ENCODE measurements at places on chromosomes 3 and 15.

- DNase-seq = no peak
These were observed 38.3 kb upstream of the SNRPN start for GRCh38 chr15:24916305-24917009.

DNA sequence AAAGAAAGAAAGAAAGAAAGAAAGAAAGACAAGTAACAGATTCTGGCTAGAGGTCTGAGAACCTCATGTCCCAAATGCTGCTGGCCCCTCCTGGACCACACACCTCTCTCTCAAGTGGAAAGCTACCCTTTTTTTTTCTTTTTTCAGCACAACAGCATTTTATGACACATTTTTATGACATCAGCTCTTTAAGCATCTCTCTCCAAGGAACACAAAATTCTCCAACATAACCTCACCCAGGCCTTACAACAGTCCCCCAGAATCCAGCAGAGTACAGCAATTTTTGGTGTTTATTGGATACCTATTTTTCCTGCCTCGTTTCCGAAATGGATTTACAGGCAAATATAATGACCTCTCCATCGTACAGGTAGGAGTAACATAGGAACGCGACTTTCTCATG lies 11.2 kb upstream of the NTRK3 start:
- no peak for DNase-seq

DNA sequence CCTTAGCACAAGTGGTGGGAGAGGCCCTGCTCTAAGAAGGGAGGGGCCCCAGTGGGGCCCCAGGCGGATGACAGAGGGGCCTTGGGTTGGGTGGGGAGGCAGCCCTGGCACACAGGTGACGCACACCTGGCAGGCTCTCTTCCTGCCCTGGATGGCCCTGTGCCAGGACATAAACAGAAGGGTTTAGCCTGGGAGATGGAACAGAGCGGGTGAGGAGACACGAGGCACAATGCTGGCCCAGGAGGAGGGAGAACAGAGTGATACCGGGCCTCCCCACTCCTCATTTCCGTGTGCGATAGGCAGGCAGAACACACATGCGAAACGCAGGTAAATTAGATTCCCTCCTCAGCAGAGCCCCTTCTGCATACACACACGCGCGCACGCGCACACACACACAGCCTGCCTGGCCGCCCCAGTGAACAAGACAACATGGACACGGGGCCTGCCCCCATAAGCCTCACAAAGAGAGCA lies 39.8 kb downstream of the IDH2 start:
- DNase-seq = no peak

GRCh38 chr3:133914839-133915600 lies 19.3 kb upstream of the RAB6B start:
- no peak for DNase-seq

DNA sequence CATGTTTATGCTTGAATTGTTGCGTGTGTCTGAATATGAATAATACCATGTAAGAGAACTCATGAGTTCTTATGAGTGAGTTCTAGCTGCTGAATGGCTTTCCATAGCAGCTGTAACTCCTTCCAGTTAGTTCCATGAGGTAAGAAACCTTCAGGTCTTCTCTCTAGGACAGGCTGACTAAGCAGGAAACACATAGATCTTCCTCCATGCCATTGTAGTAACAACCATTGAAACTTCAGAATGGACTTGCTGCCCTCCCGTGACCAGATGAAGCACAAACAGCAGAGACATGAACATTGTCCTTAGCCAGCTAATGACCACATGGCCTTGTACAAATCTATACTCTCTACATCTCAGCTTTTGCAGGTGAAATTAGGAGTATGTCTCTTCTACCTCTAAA lies 200.0 kb downstream of the ZNF385D start:
- DNase-seq = no peak

DNA sequence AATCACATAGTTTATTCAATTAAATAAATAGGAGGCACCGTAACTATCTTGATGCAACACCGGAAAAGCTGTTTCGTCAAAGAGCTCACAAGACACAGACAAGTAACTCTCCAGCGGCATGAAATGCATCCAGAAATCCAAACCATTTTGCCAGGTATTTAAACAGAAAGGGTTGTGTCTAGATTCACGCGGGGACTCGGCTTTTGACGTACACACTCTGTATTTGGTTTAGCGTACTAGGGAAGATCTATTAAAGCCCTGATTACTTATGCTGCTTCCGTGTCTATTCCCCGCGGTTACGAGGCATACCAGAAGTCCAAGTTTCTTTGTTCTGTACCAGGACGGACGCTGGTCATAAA lies 718 bp downstream of the BNIP2 start:
- DNase-seq = no peak

DNA sequence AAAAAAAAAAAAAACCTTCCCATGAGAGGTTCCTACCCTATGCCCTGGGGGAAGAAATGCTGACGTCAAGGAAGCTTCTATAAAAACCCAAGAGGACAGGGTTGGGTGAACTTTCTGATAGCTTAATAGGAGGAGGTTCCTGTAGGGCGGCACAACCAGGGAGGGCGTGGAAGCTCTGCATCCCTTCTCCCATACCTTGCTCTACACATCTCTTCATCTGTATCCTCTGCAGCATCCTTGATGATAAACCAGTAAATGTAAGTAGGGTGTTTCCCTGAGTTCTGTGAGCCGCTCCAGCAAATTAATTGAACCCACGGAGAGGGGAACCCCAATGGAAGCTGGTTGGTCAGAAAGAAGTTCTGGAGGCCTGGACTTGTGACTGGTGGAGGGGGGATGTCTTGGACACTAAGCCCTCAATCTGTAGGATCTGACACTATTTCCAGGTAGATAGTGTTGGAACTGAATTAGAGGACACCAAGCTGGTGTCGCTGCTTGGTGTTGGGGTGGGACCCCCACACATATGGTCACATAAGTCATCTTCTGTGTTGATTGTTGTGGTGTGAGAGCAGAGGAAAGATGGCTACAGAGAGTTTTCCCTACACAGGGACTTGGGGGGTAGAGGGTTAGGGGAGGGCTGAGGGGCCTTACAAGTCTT lies 91.5 kb downstream of the ST6GAL1 start:
- DNase-seq = no peak

- no peak for DNase-seq
These were observed 29.6 kb downstream of the DCLK3 start for GRCh38 chr3:36734742-36735141.

GRCh38 chr3:119582178-119582577 lies 2.9 kb downstream of the ADPRH start:
- DNase-seq = no peak

All from substantia nigra (tissue), 51 donors.